LNCaP clone FGC (cell line): ENCODE measurements at places on chromosomes 11 and 22.

DNA sequence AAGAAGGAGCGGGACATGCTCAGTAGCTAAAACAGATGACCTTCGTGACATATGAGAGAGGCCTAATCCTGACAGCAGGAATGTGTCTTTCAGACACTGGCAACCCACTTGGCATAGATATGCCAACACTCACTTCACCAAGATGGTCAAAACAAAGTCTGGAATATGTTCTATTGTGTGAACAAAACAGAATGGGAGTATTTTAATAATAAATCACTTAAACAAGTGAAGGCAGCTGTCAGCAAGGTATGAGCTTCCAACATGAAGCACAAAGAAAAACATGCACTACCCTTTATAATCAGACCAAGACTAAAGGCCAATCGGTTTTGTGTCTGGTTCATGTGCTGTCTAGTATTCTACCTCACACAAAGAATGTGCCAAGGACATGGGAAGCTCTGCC, 23.1 kb downstream of the CCDC34 start:
- no peak for DNase-seq

GRCh38 chr11:95778699-95779098, 10.9 kb downstream of the FAM76B start:
- DNase-seq, result no peak

- DNase-seq, result no peak
Observed at GRCh38 chr11:130691581-130691980, 224.7 kb downstream of the SNX19 start.

- no peak for DNase-seq
Observed at GRCh38 chr22:49889071-49889470, 29.2 kb downstream of the ALG12 start.

GRCh38 chr11:95931916-95932315, 8.0 kb upstream of the MTMR2 start:
- DNase-seq, result no peak

DNA sequence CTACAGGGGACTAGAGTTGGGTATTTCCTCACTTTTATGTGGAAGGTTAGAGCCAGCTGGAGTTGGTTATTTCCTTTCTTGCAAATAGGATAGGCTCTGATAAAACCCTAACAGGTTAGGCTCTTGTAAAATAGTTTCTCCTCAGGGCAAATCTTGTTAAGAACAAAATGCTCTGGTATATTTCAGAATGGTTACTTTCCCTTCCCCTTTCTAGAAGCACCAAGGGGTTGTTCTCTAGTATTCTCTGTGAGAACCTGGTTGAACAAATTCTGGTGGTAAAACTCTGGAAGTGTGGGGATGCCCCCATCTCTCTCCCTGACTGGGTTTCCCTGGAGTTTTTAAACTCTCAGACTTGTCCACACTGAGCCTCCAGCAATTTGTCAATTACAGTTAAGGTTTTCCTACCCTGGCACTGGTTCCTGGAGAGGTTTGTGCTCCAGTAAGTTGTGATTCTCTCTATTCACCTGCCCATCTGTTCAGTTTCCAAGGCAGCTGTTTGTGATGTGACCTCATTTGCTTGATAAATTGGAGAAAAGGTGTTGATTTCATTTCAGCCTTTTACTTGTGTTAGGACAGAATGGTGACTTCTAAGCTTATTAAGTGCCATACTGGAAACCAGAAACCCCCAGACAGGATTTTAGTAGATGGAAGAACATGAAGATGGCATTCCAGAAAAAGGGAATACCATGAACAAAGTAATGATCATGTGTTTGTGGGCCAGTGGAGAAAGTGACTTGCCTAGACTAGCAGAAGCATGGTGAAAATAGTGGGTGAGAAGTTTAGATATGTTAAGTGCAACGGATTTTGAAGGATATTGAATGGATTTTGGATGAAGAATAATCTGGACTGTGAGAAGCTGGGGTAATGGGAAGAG, 64.6 kb downstream of the EXT2 start:
- no peak for DNase-seq
